ENCODE measurements at places on chromosomes 4 and X.

GRCh38 chrX:131987252-131987651 is 35.9 kb upstream of the STK26 start:
- DNase-seq: no peak

GRCh38 chrX:39814391-39814790 is 283.4 kb downstream of the BCOR start:
- peak; percentile 54 for DNase-seq

GRCh38 chr4:116872941-116873340 is 212.4 kb downstream of the TRAM1L1 start:
- DNase-seq: no peak

GRCh38 chr4:54658252-54659093 is 716 bp downstream of the KIT start:
- DNase-seq: peak; percentile 20

DNA sequence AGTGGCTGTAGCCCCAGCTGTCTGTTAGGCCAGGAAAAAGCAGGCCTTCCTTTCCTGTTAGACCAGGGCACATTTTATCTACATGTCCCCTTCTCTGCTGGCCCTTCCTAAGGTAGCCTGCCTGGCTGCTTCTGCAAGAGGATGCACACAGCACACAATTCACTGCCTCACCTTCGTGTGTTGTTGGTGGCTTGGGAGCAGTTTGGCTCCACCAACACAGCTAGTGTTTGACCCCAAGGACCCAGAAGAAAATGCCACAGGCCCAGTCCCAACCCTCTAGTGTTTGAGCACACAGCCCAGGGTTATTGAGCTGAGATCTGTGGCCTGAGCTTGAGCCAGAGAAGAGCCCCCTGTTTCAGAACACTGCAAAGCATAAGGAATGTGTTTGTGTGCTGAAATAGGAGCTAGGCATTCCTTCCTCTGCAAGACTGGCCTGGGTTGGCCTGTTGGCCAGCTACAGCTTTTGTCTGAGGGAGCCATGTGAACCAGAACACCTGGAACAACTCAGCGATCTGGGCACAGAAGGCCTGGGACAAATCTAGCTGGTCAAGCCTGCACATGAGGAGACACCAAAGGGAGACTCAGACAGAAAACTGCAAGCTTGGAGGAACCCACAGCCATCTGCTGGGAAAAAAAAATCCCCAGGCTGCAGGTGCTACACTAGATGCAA is 26.4 kb downstream of the MAGEE1 start:
- DNase-seq: no peak

- DNase-seq: no peak
These were observed 151.6 kb downstream of the PRDM5 start for GRCh38 chr4:120770897-120771296.

DNA sequence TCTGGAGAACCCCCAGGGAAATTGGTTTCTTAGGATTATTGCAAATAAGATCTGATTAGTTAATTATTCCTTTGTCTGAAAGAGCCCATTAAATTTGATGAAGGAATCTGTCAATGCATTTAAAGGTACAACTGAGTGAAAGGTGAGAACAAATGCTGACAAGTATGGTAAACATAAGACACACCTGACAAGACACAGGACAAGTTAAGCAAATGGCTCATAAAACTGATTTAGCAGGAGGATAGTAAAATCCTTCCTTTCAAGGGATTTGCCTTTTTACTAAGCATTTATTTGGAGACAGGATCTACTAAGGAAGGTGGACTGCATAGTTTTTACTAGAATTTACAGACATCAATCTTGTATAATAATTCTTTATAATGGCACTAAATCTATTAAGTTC is 553.9 kb downstream of the SPRY1 start:
- no peak for DNase-seq

- no peak for DNase-seq
These were observed 73.6 kb downstream of the EGF start for GRCh38 chr4:109985993-109986974.

GRCh38 chrX:44223150-44223549 is 120.3 kb downstream of the EFHC2 start:
- no peak for DNase-seq

DNA sequence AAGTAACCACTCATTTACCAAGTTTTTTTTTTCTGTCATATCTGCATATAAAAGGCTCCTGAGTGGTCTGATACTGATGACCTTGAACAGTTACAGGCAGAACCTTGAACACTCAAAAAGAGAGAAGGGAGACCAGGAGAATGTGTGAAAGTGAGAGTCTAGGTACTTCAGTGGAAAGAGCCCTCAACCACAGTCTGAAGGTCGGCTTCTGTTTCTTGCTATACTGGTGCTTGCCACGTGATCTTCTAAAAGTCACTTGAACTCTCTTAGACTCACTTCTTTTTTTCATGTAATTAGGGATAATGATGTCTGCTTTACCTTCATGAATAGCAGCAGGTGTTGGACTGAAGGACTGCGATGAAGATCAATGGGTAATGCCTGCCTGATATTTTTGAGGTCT is 22.8 kb downstream of the GABRB1 start:
- no peak for DNase-seq

GRCh38 chr4:23279377-23279986 is 586.7 kb downstream of the GBA3 start:
- DNase-seq: no peak

- no peak for DNase-seq
These were observed 3.6 kb downstream of the IRS4 start for GRCh38 chrX:108732630-108733321.

GRCh38 chr4:73704314-73705055 is 35.9 kb upstream of the CXCL8 start:
- peak; percentile 12 for DNase-seq

- DNase-seq: no peak
These were observed 175.8 kb upstream of the MTMR8 start for GRCh38 chrX:64571011-64571410.

DNA sequence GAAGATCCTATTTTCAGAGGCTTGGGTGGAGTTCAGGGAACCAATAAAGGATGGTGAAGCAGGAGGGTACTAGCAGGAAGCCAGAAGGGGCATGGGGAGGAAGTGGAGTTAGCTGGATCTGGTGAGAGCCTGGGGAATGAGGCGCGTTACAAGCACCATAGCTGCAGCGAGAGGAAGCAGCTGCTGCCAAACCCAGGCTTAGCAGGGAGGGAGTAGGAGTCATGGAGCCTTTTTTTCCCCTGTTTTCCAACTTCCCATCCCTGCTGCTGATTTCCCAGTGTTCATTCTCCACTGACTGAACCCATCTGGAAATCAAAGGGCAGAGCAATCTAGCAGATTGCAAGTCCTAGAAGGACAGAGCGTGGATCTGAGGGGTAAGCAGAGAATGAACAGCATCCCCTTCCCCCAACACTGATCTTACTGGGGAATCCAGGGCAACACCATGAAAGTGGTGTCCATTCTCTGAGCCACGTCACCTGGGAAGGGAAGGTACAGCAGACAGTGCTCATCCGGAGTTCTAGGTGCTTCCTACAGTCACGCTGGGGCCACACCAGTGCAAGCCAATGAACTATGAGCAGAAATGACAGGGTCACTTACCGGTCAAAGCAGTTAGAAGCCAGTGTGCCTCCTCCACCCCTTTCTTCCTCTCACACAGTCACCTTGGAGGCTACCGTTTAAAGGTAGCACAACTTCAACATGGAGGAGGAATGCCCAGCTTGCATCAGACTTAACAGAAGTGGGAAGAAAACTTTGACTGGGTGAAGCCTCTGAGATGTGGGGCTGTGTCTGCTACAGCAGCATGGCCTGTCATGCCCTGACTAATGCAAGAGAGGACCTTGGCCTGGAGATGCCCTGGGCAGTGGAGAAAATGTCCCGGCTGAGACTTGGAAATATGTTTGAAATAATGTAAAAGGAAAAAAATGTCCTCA is 36.7 kb downstream of the SMIM20 start:
- DNase-seq: no peak

- no peak for DNase-seq
These were observed 281.7 kb downstream of the UNC5C start for GRCh38 chr4:95267081-95267480.

DNA sequence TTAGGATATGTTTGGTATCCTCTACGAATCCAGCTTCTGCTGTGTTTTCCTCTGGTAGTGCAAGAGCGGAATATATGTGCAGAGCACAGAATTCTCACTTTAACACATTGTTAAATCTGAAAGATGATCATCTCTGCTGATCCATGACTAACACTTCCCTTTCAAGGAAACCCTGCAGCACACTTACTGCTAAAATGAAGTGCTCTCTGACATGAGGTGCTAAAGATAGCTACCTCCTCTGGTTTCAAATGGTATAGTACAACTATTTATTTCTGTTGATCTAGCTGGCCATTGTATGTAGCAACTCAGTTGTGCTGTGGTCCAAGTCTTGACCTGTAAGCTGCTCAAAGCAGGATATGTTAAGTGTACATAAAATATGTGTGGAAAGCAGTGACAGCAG is 162.4 kb upstream of the FMR1 start:
- no peak for DNase-seq

DNA sequence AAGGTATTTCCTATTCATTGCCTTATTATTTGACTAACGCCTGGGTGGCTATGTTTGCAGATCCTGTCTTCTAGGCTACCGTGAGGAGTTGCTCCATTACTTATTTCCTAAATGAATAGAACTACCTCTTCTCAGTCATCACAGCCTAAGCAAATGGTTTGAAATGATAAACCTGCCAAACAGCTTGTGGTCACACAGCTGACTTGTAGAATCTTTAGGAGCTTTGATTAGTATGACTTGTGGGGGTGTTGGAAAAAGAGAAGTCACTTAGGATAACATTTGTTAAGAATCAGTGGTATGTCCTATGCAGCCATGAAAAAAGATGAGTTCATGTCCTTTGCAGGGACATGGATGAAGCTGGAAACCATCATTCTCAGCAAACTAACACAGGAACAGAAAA is 169.3 kb downstream of the PPARGC1A start:
- DNase-seq: no peak

DNA sequence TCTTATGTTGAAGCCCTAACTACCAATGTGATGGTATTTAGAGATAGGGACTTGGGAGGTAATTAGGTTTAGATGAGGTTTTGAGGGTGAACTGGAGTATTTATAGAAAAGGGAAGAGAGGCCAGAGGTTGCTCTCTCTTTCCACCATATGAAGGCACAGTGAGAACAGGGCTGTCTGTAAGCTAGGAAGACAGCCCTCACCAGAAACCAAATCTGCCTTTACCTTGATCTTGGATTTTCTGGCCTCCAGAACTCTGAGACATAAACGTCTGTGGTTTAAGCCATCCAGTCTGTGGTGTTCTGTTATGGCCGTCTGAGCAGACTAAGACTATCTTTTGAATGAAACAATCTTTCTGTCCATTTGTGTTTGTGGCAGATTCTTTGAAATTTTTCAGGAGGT is 223.7 kb downstream of the PDHA2 start:
- DNase-seq: no peak

- DNase-seq: no peak
These were observed 59.3 kb upstream of the NDP start for GRCh38 chrX:44032479-44032878.

GRCh38 chrX:117196481-117196880 is 733.7 kb upstream of the CT83 start:
- DNase-seq: no peak

- DNase-seq: no peak
These were observed 337.1 kb upstream of the PUDP start for GRCh38 chrX:7485061-7485460.

DNA sequence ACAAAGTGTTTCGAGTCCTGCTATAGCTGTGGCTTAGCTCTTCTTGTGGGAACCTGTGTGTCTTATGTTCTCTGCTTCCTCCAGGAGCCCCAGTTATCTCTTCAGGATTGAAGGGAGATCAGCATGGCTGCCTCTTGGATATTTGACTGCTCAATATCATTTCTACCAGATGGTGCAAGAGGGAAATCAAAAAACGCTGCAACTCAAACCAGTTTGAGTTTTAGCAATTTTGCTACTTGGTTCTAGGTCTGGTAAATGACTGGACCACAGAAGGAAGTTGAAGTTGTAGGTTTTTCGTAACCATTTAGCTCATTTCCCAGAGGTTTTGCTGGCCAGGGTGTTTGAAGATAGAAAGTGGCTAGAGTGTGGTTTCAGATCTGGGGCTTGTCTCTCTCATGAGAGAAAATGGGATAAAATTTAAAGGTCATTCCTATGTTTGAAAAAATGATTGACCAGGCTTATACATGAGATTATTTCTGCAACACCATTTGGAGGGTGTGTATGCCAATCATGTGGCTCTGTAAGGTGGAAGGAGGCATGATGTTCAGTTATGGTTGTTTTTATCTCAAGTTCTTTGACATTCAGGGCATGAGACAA is 210.4 kb downstream of the SPRY1 start:
- DNase-seq: no peak

DNA sequence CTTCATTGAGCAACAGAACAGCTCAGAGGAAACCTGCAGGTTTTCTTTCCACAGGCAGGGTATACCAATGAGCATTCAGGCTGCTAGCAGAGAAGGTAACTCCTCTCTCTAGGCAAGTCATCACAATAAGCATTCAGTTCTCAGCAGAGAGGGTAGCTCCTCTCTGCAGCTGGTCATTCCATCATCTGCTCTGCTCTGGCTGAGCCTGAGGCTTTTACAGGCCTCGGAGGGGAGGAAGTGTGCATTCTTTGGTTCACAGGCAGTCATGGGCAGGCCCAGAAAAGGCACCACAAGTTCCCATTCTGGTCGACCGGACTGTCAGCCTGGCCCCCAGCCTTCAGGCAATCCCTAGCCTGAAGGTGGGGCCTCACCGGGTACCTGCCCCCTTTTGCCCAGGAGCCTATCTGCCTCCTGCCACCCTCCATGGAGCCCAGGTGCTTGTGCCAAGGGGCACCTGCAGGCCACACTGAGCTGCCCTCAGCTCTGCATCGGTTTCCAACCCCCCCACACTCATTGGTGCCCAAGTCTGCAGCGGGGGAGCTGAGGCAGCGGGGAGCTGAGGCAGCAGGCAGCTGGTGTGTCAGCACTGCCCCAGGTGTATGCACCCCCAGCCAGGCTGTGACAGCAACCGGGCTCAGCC is 83.1 kb downstream of the PRDM5 start:
- DNase-seq: no peak

DNA sequence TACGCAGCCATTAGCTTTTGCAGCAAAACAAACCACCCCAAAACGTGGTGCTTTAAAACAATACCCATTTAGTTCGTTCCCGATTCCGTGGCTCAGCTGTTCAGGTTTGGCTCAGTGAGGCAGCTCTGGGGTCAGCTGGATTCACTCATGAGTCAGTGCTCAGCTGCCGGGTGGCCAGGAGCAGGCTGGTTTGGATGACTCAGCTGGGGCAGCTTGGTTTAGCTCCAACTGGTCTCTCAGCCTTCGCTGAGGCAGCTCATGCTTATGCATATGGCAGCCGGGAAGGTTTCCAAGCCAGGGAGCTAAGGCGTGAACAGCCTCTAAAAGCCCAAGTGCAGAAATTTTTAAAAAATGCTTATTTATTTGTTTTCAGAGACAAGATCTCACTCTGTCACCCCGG is 13.3 kb upstream of the CD99 start:
- no peak for DNase-seq

GRCh38 chr4:20119141-20119540 is 132.6 kb upstream of the SLIT2 start:
- DNase-seq: peak; percentile 12

DNA sequence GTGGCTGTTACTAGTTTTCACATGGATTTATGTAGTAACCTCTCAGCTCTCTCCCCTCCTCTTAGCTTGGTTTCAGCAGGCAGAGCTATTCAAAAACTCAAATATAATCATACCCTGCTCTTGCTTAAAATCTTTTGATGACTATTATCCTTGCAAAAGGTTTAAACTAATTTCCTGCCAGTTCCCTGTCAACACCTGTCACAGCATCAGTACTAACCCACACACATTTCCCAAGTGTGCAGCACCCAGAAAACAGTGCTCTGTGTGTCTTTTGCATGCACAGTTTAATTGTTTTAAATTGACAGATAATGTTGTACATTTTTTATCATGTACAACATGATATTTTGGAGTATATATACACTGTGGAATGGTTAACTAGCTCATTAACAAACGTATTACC is 202.0 kb downstream of the PAPSS1 start:
- DNase-seq: no peak

- no peak for DNase-seq
These were observed 64.2 kb downstream of the INTS12 start for GRCh38 chr4:105644257-105644656.

Data from NCI-H1694 treated with DMSO at 0.1 percent for 48 hours (cell line).